ENCODE measurements at places on chromosomes 13 and 19.

DNA sequence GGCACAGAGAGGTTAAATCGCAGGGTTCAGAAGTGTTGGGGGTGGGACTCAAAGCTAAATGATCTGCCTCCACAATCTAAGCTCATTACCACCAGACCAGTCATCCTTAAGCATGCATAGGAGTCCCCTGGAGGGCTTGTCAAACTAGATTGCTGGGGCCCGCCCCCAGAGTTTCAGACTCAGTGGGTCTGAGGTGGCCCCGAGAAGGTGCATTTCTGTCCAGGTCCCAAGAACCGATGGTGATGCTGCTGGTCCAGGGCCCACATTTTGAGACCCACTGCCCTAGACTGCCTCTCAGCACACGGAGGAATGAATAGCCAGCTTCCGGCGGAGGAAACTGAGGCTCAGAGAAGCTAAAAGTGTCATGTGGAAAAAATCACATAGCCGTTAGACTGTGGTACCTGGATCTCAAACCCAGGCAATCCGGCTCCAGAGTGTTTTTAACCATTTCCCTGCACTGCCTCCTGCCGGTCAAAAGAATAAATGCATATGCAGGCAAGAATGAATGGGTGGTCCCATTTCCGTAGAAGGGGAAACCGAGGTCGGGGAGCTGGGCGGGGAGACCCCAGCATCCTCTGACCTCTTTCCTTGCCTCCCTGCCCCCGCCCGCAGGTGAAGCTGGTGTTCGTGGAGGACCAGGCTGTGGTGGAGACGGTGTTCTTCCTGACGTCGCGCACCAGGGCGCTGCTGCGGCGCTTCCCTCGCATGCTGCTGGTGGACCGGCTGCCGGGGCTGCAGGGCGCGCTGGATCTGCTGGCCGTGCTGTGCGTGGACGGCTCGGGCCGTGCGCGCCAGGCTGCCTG, 23.8 kb downstream of the ZSWIM9 start:
- DNase-seq = no peak

- no peak for DNase-seq
These were observed 38.1 kb downstream of the PSG5 start for GRCh38 chr19:43148233-43148632.

DNA sequence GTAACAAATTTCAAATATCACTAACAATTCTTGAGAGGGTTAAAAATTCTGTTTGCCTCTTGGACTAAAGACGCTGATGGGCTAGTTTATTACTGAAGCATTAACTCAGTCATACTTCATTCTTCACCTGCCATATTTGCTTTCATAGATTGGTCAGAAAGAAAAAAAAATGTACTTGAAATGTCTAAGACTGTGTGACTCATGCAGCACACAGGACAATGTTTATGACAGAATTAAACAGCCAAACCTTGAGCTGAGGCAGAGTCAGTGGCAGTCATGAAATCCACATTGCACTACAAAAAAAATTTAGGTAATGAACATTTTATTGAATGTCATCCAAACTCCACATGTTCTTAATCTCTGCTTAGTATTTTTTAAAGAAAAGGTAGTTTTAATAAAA, 135.6 kb downstream of the PRR20E start:
- no peak for DNase-seq

DNA sequence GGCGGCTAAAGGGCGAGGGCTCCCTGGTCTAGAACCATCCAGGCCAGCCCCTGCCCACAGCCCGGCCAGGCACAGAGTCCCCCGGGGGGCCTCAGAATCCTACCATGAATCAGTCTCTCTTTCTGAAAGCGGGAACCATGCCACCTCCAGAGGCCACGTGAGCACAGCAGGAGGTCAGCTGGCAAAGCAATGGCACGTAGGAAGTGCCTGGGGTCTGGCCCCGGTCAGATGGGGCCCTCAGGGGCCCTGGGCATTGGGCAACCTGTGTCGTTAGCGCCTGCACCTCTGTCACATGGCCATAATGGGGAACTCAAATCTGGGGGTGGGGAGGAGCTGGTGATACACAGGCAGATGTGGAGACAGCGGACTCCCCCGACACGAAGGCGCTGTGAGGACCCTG, 8.8 kb downstream of the MFSD12 start:
- DNase-seq = no peak
